Stimulated activated CD8-positive, alpha-beta memory T cell treated with anti-CD3 and anti-CD28 coated beads, Interleukin-2, amount 100 ng/mL, for 1 hour (primary cell): ENCODE measurements at places on chromosomes 4 and X.

DNA sequence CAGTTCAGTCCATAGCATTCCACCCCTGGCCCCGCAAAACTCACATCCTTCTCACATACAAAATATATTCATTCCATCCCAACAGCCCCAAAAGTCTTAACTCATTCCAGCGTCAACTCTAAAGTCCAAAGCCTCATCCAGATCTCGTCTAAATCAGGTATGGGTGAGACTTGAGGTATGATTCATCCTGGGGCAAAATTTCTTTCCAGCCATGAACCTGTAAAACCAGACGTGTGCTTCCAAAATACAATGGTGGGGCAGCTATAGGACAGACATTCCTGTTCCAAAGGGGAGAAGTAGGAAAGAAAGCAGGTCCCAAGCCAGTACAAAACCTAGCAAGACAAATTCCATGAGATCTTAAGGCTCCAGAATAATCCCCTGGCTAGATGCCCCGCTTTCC is 76.9 kb downstream of the CLDN34 start:
- DNase-seq, result no peak

DNA sequence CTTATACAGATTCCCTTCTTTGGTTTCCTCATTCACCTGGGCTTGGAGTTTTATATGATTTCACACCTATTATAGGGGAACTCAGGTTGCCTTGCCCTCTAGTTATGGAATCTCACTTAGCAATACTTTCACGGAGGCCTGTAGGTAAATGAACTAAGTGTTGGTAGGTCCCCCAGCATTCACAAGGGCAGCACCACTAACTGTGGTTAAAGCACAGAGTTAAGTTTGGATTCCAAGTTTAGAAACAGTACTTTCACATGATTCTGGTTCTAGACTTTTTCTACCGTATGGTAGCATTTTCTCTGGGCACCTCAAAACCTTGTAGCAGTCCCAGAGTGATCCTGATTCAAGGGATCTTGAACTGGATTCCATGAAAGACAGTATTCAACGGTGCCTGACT is 46.4 kb downstream of the SH2D1A start:
- DNase-seq, result no peak

- DNase-seq, result no peak
Observed at GRCh38 chr4:149370785-149371420, 444.7 kb downstream of the IQCM start.

DNA sequence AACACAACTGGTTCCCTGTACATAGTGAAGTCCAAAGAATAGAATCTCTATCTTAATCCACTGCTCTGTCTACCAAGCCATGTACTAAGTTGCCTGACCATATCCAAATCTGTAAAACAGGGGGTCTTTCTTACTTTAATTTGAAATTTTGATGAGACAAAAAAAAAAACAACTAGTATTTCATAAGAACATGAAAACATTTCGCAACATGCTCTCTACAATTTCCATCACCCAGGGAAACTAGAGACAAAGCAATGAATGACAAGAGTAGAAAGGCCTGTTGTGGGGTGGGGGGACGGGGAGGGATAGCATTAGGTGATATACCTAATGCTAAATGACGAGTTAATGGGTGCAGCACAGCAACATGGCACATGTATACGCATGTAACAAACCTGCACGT is 279.9 kb downstream of the PPP3CA start:
- DNase-seq, result no peak

DNA sequence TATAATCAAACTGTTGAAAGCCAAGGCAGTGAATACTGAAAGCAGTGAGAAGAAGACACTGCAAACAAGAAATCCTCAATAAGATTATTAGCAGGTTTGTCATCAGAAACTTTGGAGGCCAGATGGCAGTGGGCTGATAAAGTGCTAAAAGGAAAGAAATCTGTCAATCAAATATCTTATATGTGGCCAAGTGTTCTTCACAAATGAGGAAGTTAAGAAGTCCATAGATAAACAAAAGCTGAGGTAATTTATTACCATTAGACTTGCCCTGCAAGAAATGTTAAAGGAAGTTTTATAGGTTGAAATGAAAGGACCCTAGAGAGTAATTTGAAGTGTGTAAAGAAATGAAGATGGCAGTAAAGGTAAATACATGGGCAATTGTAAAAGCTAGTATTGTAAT is 586.6 kb downstream of the RAPGEF2 start:
- DNase-seq, result no peak

- no peak for DNase-seq
Observed at GRCh38 chr4:151833174-151833573, 72.4 kb upstream of the GATB start.

GRCh38 chr4:73416423-73417087 is 12.5 kb downstream of the ALB start:
- no peak for DNase-seq

DNA sequence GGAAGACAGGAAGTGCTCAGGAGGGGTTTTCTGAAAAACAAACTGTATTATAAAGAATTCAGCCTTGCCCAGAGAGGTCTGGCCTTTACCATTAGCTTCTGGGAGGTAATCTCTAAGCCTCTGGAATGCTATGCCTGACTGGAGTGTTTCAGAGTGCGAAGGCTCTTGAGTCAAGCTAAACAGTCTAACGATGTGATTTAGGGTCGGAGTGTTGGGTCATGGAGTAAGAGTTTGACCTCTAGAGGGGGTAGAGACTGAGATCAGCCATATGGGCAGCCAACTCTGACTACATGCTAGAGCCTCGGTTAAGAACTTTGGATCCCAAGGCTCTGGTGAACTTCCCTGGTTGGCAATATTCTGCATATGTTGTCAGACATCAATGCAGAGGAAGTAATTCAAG is 15.0 kb downstream of the BOD1L1 start:
- no peak for DNase-seq

DNA sequence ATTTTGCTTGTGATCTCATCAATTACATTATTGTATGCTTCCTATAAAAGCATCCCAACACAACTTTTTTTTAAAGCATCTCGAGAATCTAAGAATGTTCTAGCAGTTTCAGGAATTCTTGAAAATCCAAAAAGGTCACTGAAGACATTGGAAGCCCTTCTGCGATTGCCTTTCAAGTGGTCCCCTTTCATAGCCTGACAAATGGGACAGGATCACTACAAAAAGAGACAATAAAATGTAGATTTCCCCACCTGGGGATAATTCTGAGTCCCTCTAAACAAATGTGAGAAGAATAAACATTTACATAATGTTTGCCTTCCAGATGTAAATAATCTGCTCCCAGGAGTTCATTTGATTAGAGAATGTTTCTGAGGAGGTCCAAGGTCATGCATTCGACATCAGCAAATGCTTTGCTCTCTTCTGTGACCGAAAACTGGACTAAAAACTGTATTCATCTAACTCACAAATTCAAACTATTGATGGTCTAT is 116.0 kb downstream of the COL25A1 start:
- DNase-seq, result no peak

- no peak for DNase-seq
Observed at GRCh38 chrX:18833071-18833731, 125.8 kb downstream of the PPEF1 start.

DNA sequence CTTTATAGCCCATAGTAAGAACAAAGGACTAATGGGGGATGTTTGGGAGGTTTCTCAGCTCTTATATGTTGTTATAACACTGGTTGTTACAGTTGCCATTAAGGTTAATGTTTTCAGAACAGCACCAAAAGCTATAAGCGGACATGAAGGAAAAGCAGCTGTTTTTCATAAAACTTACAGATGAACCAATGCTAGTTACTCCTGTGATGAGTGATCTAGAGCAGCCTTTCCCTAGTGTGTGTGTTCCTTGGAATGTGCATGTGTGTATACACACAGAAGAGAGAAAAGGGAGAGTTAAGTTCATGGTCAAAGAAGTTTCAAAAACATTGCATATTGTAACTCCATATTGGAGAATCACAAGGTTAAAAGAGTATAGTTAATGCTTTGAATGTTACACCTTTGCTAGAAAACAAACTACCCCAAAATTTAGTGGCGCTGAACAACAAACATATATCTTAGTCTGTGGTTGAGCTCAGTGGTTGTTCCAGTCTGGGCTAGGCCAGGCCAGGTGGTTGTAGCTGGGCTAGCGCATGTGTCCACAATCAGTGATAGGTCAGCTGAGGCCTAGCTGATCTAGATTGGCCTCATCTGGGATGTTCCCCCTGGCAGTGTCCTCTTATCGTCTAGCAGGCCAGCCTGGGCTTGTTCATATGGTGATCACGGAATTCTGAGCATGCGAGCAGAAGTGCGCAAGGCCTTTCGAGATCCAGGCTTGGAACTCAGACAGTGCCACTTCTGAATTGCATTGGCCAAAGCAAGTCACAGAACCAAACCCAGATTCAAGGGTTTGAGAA is 151.0 kb downstream of the NHS start:
- DNase-seq, result no peak

DNA sequence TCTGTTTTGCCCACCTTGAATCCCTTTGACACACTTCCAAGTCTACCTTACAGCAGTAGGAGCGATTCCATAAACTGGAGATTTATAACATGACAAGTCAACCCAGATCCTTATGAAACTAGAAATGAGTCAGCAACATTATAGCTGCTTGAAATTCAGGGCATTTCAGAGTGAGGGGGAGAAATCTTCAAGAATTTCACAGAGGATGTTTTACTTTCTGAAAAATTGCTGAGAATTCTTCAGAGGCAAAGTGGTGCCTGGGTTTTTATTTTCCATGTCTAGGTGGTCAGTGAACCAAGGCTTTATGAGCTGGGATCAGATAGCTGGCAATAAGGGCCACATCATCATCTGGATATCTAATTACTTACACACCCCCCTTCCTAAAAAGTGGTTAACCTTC is 119.8 kb downstream of the PPARGC1A start:
- DNase-seq, result no peak

- no peak for DNase-seq
Observed at GRCh38 chr4:94420356-94420755, 31.4 kb upstream of the PDLIM5 start.
